ENCODE measurements at places on chromosomes 7 and 10.

DNA sequence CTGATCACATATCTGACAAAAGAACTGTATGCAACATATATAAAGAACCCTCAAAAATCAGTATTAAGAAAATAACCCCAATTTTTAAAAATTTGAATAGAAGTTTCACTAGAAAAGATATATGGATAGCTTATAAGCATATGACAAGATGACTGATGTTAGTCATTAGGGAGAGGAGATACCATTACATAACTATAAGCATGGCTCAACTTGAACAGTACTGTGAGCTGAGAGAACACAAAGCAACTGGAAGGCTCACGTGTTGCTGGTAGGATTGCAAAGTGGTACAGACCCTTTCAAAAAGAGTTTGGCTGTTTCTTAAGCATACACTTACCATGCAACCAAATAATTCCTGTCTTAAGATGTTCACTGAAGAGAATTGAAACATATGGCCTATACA lies 14.7 kb downstream of the CCDC71L start:
- no peak for DNase-seq

- DNase-seq = no peak
Measured at GRCh38 chr10:86400705-86401587, 34.4 kb upstream of the GRID1 start.

GRCh38 chr10:14389981-14390590 lies 59.4 kb upstream of the FRMD4A start:
- no peak for DNase-seq

DNA sequence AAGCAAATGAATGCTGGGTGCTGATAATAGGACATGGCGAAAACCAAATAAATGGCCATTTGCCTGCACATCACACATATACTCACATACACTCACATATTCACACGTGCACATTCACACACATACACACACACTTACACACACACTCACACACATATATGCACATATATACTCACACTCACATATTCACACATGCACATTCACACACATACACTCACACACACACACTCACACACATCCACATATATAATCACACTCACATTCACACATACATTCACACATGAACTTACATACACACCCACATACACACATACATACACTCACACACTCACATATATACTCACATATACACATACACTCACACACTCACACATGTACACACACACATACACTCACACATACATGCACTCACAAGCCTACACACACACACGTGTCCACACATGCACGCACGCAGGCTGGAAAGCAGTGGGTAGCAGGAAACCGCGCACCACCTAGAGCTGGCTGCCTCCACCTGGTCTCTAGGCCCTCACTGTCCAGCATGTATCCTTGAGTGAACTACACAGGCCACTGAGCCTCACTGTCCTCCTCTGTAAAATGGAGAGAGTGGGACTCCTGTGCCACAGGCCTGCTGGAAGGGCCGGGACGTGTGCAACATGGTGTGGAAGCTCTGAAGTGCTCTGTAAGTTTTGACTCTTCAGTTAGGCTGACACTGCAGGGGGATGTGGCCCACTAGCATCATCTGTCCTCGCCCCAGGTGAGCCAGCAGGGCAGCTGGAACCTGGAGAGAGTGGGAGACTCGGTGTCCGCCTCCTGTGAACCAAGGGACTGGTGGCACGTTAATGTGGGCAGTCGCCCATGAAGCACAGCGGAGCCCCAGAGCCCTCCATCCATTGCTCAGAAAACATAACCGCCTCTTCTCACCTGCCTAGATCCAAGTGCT lies 14.9 kb downstream of the TMEM72 start:
- DNase-seq = no peak

DNA sequence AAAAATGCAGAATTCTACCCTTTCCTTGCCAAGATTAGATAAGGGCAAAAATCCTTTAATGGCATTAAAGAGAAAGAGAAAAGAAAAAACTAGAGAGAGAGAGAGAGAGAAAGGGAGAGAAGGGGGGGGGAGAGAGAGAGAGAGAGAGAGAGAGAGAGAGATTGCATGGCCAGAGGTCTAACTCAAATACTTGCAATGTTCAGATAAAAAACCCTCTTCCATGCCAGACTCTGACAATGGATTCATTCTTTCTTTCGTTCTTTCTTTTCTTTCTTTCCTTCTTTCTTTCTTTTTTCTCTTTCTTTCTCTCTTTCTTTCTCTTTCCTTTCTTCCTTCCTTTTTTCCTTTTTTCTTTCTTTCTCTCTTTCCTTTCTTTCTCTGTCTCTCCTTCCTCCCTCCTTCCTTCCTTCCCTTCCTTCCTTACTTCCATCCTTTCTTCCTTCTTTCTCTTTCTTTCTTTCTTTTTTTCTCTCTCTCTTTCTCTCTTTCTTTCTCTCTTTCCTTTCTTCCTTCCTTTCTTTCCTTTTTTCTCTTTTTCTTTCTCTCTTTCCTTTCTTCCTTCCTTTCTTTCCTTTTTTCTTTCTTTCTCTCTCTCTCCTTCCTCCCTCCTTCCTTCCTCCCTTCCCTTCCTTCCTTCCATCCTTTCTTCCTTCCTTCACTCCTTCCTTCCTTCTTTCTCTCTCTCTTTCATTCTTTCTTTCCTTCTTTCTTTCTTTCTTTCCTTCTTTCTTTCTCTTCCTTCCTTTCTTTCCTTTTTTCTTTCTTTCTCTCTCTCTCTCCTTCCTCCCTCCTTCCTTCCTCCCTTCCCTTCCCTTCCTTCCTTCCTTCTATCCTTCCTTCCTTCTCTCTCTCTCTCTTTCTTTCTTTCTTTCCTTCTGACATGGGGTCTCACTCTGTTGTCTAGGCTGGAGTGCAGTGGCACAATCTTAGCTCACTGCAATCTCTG lies 175.7 kb downstream of the PRKCQ start:
- no peak for DNase-seq

- DNase-seq = no peak
Measured at GRCh38 chr10:33723181-33723580, 388.7 kb upstream of the NRP1 start.

- DNase-seq = no peak
Measured at GRCh38 chr10:116510565-116510964, 35.2 kb upstream of the PNLIP start.

DNA sequence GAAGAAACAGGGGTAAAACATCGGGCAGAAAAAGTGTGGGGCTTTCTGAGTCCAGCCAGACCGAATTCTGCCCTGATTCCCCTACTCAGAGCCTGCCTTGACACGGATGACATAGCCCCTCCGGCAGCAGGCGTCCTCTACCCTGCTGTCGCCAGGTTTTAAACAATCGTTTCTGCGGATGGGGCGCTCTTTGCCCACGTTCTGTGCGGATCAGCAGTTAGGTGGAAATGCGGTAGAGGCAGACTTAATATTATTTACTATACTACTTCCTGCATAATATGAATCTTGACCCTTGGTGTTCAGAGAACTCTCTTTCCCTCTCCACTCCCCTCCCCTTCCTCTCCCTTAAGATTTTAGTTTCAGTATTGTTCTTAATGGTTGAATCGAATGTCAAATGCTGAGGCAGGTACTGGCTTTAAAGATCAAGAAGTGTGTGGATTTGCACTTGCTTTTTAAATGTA lies 2.4 kb downstream of the GATA3 start:
- no peak for DNase-seq

DNA sequence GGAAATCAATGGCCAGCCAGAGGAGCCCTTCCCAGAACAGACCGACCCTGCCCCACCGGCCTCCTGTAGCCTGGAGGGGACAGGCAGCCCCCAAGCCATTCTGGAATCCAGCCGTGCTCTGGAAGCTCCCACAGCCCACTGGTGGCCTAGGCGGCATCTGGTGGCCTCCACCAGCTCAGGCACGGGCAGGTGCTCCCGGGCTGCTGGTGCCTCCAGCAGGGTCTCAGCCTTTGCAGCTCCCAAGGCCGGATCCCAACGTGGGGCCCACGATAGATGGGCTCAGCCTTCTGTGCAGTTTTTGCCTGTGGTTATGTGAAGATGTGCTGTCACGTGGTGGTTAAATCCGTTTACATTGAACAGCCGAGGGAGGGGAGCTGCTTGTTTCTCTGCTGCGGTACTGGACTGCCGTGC lies 44.4 kb downstream of the JAKMIP3 start:
- DNase-seq = no peak

- DNase-seq = no peak
Measured at GRCh38 chr7:36217961-36218284, 64.9 kb downstream of the EEPD1 start.

- DNase-seq = no peak
Measured at GRCh38 chr7:130996833-130997231, 262.8 kb upstream of the KLF14 start.

- no peak for DNase-seq
Measured at GRCh38 chr7:112740667-112741066, 49.5 kb downstream of the TMEM168 start.
